ENCODE measurements at places on chromosomes 7 and 10.

- no peak for DNase-seq
Observed at GRCh38 chr7:80335511-80336231, 176.2 kb downstream of the GNAT3 start.

- no peak for DNase-seq
Observed at GRCh38 chr7:158280448-158281144, 307.0 kb downstream of the PTPRN2 start.

DNA sequence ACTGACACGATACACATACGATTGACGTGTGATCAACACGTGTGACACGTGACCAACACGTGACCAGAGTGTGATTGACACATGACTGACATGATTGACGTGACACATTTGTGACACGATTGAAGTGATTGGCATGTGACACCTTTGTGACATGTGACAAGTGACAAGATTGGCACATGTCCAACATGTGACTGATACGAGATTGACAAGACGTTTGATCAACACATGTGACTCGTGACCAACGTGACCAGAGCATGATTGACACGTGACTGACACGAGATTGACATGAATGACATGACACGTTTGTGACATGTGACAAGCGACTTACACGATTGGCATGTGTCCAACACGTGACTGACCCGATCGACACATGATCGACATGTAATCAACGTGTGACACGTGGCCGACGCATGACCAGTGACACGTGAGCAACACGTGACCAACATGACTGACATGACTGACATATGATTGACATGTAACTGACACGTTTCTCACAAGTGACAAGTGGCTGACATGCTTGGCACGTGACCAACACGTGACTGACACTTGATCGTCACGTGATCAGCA is 22.0 kb downstream of the CRPPA start:
- DNase-seq, result no peak

DNA sequence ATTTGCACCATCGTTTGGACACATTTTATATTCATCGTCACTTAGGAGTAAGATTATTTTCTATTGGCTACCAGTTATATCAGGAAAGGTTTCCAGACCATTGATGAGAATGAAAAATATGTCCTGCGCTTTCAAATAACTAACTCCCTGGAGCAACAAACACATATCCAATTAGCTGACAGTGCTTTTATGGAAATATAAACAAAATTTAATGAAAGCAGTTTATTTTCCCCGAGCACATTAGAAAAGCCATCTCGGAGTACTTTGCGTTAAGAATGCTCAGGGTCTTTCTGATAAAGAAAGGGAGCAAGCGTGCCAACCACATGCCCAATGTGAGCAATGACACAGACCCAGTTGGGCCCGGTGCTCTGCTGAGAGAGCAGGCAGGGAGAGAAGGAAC is 85.1 kb upstream of the ZPBP start:
- no peak for DNase-seq

- DNase-seq, result no peak
Observed at GRCh38 chr10:31700181-31700611, 228.4 kb downstream of the ARHGAP12 start.

- DNase-seq, result no peak
Observed at GRCh38 chr10:45422866-45423659, 49.0 kb downstream of the ALOX5 start.

DNA sequence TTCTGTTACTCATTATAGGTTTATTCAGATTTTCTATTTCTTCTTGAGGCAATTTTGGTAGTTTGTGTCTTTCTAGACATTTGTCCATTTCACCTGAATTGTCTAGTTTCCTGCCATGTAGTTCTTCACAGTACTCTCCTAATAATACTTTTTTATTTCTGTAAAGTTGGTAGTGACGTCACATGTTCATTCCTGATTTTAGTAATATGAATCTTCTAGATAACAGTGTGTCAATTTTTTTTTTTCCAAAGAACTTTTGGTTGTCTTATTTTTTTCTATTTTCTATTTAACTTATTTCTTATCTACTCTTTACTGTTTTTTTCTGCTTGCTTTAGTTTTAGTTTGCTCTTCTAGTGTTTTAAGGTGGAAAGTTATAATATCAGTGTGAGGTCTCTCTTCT is 197.3 kb upstream of the SHH start:
- DNase-seq, result no peak

DNA sequence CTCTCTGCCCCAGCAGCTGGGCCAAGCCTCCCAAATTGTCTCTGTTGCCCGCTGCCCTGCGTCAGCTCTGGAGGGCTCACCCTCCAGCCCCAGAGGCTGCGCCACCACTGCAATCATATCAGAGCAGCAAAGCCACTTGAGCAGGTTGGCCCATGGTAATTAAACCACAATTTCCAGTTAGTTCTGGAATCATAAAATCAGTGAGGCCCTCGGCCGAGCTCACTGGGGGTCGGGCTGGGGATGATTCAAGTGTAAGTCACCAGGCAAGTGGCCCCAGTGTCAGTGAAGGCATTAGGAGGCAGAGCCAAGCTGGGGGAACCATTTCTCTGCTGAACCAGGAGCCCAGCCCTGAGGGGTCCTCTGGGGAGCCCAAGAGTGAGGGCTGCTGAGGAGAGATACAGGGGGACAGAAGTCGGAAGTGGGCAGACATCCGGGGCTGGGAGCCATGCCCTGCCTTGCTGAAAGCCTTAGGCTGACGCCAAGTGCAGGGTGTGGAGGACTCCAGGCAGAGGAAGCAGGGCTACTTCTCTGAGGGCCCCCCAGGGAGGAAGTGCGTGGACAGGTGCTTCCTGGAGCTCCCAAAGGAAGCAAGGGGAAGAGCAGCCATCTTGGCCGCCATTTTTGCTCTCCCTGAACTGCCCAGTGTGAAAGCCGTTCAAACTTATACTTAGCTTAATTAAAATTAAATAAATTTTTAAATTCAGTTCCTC is 29.5 kb upstream of the SLC29A3 start:
- no peak for DNase-seq

DNA sequence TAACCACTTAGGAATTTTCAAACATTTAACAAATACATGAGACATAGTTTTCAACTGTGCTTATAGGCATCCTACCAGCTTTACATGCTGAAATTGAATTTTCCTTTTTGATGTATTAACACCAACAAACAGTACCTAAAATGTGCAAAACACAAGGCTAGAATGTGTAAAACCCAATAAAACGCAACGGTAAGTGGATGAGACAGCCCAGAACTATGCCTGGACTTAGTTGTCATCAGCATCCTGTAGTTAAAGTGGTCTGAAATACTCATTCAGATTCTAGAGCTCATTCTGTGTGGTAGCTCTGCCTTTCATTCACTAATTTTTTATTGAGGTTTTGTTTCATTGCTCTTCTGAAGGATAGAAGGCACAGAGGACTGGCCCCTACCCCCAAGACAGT is 137.1 kb downstream of the BMPER start:
- DNase-seq, result no peak

DNA sequence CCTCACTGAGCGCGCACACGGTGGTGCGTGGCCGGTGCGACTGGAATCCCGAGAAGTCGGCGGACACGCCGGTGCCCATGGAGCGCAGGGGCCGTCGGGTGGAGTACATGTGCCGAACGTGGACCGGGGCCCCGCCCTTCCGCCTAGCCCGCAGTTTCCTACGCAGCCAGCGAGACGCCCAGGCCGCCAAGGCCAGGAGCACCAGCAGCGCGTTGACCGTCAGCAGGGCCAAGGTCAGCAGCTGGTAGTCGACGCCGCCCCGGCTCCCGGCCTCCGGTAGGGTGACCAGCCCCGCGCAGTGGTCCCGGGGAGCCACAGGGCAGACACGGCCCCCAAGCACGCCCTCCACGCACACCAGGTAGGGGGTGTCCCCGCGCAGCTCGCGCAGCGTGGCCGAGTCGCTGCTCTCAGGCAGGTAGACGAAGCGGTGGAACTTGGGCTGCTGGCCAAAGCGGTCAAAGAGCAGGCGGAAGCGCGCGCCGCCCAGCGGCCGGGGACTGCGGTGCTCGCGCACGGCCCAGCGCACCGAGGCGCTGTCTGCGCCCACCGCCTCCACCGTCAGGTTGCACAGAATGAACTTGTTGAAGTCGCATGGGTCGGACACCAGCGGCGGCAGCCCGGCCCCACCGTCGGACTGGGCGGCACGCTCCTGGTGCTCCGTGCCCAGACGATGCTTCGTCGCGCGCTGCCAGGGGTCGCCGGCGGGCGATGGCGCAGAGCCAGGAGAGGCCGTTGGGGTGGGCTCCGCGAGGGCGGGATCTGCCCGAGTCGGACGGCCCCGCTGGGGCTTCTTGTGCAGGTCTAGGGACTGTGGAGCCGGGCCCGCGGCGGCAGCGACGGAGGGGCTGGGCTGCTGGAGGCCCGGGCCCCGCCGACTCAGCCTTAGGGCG is 2.2 kb downstream of the TRIL start:
- DNase-seq, result no peak

- no peak for DNase-seq
Observed at GRCh38 chr10:132879408-132880127, 62.8 kb downstream of the CFAP46 start.

GRCh38 chr10:77359287-77359691 is 278.3 kb downstream of the KCNMA1 start:
- no peak for DNase-seq

- DNase-seq, result no peak
Observed at GRCh38 chr10:113842171-113842570, 11.7 kb downstream of the DCLRE1A start.

DNA sequence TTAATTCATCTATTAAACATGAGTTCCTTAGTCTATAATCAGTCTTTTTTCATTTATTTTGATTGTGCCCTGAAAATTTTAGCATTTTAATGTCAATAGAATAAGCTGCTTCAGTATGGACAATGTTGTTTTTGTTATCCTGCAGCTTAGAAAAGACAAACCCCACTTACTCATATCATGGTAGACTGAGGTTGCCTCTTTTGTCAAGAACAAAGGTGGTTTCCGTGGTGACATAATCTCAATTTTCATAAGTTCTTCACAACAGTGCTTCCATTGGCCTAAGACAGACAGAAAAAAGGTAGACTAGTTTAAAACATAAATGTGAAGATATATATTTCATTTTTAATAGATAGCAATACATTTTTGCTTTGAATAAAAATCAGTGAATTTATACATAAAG is 69.1 kb downstream of the RTKN2 start:
- DNase-seq, result no peak

- no peak for DNase-seq
Observed at GRCh38 chr10:123459371-123460091, 206.6 kb upstream of the GPR26 start.

DNA sequence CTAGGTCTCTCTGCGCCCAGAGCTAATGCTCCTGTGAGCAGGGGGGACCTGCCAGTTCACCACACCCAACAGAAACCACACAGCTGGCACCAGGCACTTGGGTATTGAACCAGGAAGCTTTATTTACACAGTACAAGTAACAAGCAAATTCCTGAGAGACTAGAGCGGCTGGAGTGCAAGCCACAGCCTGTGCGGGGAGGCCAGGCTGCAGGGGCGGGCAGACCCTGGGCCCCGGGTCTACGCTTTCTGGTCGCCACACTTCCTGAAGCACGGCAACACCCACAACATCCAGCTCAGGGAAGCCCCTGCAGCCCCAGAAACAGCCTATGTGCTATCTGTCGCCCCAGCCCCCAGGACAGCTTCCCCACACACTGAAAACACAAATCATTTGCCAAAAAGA is 125.0 kb downstream of the FAM53B start:
- no peak for DNase-seq

DNA sequence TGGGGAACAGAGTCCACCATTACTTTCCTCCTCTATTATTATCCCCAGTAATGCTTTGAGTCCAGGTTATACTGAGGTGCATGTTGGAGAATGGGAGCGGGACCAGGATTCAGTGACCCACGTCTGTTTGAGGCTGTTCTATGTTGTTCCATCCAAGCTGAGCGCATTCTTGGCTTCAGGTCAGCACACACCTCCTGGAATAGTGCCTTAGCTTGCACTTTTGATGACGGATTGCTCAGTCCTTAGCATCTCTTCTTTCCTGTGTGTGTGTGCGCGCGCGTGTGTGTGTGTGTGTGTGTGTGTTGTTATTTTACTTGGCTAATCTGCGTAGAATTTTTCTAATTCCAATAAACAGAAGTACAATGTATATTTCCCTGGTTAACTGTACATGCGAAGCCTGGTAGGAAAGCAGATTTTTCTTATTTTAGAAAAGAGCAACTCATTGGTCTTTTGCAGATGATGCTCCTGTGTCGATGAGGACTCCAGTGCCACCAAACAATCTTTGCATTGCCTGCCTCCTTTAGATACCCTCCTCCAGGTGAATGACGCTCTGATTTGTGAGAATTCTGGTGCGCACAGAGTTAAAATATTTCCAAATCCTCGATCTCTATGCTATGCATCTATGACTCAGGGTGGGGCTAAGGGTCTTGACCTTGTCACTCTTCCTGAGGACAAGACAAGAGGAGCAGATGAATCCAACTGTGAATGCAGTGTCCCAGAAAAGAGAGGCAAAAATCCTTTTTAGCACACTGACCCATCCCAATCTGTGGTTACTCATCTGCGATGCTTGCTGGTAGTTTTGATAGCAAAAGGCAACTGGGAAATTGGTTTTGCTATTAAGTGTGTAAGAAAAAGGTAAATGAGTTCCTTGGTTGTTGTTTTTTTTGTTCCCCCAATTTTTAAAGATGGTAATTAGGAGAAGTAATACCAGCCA is 13.3 kb upstream of the CELF2 start:
- DNase-seq, result no peak

DNA sequence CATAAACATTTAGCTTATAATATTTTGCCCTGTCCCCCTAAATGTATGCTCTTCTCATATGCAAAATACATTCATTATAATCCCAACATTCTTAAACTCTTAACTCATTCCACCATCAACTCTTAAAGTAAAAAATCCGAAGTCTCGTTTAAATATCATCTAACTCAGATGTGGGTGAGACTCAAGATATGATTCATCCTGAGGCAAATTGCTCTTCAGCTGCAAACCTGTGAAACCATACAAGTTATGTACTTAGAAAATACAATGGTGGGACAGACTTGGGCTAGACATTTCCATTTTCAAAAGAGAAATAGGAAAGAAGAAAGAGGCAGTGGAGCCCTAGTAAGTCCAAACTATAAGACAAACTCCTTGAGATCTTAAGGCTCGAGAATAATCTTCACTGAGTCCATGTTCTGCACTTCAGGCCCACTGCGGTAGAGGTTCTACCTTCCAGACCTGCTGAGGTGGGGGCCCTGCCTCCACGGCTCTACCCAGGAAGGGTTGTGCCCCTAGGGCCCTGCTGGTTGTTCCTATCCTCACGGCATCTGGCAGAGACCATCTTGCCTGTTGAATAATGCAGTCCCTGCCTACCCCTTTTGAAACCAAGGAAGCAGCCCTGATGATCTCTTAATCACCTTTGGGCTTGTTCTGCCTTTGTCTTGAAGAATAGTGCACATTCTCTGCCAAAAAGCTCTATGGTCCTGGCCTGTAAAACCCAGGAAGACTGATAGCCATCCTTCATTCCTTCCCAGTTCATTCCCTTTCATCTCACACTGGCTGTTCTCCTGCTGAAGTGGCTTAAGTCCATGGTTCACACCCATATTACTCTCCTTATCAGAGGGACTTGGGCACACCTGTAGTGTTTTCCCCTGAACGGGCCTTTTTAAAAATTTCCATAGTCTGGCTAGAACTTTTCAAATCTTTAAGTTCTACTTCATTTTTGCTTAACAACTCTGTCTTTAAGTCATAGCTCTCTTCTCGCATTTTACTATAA is 37.3 kb downstream of the INPP5F start:
- no peak for DNase-seq
